Iris pigment epithelial cell (primary cell): ENCODE measurements at places on chromosomes 13 and 19.

GRCh38 chr19:14114854-14115253, 2.7 kb downstream of the PRKACA start:
- DNase-seq: no peak

- DNase-seq: no peak
Measured at GRCh38 chr13:19664481-19665230, 31.2 kb downstream of the MPHOSPH8 start.

DNA sequence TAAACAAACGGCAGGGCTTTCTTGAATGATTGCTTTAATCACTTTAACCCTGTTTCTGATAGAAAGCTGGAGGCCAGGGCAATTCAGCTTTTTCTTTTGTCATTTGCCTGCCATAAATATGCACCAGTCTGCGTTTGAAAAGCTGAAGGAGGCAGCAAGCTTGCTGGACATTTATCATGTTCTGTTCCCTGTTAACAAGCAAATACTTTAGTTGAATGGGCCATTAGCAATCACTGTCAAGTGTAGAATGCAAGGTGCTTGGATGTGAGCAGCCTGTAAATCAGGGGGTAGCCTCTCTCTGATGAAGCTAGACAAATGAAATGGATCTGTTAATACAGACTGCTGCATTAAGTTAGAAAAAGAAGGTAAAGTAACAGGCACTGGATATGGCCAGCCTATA, 7.6 kb downstream of the EFNB2 start:
- DNase-seq: no peak

GRCh38 chr13:94968757-94969086, 256.4 kb upstream of the SOX21 start:
- no peak for DNase-seq

DNA sequence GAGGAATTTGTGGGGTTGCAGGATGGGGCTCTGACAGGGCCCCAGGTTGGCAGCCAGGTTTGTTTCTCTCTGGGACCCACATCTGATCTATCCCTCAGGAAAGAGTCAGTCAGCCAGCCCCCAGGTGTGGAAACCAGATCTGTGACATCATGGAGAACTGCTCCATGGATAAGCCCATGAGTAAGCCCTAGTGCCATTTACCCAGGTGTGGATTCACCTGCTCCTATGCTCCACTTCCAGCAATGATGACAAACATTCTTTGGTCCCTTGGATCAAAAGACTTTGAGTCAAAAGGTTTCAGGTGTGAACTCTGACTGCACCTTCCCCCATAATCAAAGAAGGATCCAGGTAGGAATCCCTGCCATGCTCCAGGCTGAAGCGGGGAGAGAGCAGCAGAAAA, 26.9 kb upstream of the IGFL4 start:
- DNase-seq: no peak

- no peak for DNase-seq
Measured at GRCh38 chr13:52949742-52950141, 78.9 kb upstream of the OLFM4 start.

- peak; percentile 67 for DNase-seq
Measured at GRCh38 chr19:13748169-13748828, 16.0 kb upstream of the MRI1 start.

GRCh38 chr13:95003019-95003813, 290.9 kb upstream of the SOX21 start:
- no peak for DNase-seq
